HFF-Myc (cell line): ENCODE measurements at places on chromosomes 5 and 9.

GRCh38 chr5:78108564-78108963 lies 185.9 kb downstream of the AP3B1 start:
- no peak for DNase-seq

DNA sequence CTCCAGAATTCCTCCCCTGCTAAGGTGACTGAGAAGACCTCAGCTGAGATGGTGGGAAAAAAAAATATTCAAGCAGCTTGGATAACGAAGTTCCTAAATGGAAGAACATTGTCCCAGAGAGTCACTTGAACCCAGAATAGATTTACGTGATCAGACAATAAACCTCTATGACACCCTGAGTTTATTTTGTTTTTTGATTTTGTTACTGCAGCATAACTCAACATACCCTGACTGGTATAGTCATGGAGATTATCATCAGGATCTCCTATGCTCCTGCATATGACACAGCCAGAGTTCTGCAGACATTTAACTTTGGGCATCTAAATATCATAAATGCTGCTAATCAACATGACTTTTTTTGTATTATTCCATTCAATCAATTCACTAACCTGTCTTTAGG lies 282.9 kb downstream of the RASEF start:
- DNase-seq, result no peak

DNA sequence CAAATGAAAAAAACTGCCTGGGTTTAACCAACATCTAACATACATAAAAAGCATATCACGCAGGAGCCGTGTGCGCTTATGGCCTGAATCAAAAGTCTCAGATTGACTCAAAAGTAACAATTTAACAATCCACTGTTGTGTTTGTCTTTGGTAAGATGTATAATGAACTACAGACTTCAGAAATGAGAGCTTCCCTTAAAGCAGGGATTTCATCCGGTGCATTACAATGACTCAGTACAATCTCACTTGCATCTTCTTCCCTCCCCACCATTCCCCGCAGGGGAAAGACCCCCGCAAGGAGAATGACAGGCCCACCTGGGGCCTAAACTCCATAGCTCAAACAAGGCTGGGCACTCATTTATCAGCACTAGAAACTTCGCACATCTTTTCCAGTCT lies 1.4 kb downstream of the ZFR start:
- no peak for DNase-seq

DNA sequence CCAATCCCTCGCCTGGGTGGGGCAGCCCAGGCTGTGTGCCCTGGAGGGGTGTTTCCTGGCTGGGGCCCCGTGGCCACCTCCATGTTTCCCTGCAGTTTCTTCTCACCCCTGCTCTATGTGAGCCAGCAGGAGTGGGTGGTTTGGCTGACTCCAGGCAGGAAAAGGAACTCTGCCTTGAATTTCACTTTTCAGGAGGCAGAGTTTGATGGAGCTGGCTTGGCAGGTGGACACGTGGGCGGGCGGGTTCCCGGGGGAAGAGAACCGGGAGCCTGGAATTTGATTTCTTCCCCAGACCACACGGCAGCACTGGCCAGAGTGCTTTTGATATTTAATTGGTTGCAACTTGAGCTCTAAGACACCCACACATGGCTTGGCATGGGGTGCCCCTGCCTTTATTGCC lies 119.8 kb upstream of the PANK3 start:
- no peak for DNase-seq

DNA sequence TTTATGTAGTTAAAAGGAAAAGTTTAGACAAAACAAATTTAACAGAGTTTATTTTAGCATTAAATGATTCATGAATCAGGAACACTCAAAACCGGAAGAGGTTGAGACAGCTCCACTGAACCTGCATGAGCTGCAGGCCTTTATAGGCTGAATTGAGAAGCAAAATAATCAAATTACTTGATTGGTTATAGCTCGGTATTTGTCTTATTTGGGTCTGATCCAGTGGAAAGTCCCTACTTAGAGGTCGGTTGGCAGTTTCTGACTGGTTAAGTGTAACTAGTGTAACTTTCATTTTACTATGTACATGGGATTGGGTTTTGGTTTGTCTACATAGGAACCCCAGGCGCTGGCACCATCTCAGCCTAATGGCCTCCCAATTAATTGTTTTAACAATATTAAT lies 74.1 kb upstream of the PIK3R1 start:
- DNase-seq, result no peak

DNA sequence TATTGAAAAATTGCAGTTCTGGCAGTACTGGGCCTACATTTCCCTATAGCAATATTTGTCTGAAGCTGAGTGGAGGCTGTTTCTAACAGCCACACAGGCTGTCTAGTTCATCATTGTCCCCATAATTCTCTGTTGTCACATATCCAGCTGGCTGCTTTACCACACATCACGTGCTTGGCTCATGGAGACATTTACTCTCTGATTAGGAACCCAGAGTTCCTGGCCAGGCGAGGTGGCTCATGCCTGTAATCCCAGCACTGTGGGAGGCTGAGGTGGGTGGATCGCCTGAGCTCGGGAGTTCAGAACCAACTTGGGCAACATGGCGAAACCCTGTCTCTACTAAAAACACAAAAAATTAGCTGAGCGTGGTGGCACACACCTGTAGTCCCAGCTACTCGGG lies 81.4 kb downstream of the PGM5 start:
- DNase-seq, result no peak

GRCh38 chr9:1837453-1838084 lies 177.6 kb upstream of the SMARCA2 start:
- DNase-seq, result peak; percentile 11

DNA sequence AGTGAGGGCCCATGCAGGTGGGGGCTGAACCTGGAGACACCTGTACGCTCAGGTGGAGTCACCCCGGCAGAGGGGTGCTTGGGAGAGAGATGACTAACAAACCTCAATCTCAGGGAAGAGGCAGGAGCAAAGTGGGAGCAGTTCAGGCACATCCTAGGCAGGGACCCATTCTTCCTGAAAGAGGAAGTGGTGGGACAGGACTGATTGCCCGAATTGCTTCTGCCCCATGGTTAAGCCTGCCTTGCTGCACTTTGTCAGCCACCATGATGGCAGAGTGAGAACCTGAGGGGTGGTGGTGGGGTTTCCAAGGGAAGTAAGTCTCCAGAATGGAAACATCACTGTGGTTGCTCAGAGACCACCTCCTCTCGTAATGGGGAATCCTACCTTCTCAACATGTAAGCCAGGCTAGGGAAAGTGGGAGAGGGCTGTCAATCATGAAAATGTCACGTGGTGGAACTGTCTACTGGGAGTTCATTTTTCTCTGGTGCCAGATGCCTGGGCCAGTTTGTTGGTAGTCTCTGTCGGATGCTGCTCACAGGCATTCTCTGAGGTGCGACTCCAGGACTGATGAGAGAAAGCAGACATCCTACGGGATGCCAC lies 150.4 kb downstream of the HSPA4 start:
- DNase-seq, result no peak

DNA sequence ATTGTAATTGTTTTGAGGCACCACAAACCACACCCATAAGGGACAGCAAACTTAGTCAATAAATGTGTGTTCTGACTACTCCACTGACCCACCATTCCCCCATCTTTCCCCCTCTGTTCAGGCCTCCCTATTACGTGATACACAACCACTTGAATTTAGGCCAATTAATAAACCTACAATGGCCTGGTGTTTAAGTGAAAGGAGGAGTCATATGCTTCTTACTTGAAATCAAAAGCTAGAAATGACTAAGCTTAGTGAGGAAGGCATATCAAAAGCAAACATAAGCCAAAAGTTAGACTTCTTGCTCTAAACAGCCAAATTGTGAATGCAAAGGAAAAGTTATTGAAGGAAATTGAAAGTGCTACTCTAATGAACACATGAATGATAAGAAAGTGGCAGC lies 14.6 kb downstream of the ZBTB43 start:
- no peak for DNase-seq

DNA sequence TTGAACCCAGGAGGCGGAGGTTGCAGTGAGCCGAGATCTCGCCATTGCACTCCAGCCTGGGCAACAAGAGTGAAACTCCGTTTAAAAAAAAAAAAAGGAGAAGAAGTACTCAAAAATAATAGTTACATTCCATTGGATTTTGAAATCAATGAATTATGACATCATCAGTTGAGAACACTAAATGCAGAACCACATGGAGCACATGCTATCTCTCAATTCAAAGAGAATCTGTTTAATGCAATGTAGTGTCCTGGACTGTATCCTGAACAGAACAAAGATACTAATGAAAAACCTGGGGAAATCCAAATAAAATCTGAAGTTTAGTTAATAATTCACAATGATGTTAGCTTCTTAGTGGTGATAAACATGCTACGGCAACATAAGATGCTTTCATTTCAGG lies 20.3 kb downstream of the CDC14B start:
- DNase-seq, result no peak

- no peak for DNase-seq
Observed at GRCh38 chr9:38012767-38013450, 56.1 kb downstream of the SHB start.

DNA sequence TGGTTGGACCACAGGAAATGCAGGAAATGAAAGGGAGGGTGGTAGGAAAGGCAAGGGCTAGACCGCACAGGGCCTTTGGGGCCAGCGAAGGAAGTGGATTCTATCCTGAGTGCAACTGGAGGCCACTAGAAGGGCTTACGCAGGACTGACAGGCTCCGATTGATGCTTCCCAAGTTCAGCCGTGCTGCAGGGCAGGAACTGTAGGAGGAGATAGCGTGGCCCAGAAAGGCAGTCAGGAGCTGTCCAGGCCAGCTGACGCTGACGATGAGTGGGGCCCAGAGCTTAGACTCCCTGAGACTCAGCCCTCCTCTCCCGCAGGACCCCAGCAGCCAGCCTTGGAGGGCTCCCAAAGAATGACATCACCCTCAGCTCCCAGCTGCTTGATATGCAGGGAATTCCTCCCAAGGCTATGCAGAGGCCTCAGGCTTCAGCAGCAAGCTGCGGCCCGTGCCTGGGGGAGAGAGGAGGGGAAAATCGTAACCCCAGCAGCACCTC lies 48.8 kb downstream of the KCNIP1 start:
- peak; percentile 5 for DNase-seq

GRCh38 chr9:96440671-96441199 lies 9.2 kb upstream of the HABP4 start:
- no peak for DNase-seq

GRCh38 chr5:149264439-149265067 lies 7.1 kb upstream of the AFAP1L1 start:
- no peak for DNase-seq

DNA sequence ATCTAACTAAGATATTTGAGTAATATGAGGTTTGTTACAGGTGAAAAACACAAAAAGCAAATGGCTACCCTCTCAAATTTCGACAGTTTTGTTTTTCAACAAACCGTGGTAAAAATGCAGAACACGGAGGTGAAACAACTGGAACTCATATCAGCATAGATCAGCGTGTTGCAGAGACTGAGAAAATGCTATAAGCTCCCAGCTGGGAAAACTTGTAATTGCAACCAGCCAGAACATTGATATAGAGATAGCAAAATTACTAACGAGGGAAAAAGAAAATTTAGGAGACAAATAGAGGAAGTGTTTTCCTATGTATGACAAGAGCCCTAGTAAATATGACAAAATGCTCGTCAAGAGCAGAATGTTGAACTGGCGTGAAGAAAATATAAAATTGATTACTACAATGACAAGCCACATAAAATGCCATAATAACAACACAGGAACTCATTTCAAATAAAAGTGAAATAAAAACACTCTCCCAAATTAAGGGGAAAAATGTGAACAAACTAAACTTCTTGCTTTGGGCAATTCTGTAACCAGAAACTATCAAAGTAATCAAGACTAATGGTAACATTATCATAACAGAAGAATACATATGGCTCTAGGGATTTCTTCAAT lies 1989.8 kb downstream of the EFNA5 start:
- no peak for DNase-seq

DNA sequence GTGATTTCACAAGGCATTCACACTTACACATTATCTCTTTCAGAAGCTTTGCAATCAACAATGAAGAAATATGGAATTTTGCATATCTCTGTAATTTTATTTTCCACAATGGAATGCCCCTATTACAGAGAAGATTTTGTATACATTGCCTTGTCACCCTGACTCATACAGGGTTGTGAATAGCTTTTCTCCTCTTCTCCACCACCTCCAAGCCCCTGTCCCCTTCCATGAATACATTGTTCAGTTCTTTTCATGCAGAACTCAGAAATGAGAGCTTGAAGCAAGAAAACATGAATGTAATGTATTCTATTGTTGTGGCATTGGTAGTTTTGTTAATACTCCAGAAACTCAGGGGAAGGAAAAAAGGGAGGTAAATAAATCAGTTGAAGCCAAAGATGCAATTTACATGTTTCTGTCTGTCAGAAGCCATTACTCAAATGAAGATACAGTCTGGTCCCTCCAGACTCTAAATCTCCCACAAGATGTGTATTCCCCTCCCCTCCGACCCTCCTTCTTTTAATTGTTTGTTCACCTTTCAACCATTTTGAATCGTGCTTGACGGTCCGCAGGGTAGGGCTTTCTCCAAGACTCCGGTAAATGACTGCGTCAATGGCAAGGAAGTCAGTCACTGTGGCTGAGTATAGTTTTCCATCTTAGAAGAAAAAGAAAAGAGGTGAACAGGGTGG lies 86.1 kb downstream of the SEMA6A start:
- DNase-seq, result no peak

DNA sequence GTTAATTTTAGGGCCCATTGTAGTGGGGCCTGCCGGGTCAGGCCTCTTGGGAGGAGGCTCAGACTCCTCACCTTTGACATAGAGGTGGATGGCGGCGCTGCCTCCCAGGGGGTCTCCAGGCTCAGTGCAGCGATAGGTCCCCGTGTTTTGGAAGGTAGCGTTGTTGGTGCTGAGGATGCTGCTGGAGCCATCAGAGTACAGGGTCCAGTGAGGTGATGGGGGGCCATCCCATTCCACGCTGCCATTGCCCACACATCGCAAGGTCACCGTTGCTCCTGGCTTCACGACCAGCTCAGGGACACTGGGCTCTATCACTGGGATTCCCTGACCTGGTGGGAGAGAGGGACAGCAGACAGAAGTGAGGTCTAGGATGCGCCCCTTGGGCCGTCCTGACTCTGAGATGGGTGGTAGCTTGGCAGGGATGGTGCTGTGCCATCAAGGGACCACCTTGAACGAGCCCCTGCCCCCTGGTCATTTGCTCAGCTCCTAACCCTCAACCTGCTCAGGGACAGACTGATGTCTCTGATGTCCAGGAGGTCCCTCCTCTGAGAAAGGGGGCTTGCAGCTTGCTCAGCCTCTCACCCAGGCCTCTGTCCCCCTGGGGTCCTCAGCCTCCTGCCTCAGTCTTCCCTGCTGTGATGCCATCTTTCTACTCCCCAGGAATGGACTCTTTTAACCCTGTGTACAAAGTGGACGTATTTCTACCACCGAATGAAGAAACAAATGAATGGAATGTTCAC lies 5.5 kb downstream of the CSF1R start:
- DNase-seq, result no peak

- DNase-seq, result no peak
Observed at GRCh38 chr9:134442486-134443173, 116.4 kb downstream of the RXRA start.
